ENCODE measurements at places on chromosomes 6 and 20.
A peak's percentile ranks its signal among the peaks of the same experiment; 100 is the strongest.

GRCh38 chr6:116205281-116205680, 48.6 kb downstream of the TSPYL4 start:
- no peak overlapping the region for H3K4me3 ChIP-seq
- no peak for DNase-seq
- H3K4me1 ChIP-seq = no peaks in the 10 kb centered on the region
- no peaks in the 10 kb centered on the region for H3K36me3 ChIP-seq

DNA sequence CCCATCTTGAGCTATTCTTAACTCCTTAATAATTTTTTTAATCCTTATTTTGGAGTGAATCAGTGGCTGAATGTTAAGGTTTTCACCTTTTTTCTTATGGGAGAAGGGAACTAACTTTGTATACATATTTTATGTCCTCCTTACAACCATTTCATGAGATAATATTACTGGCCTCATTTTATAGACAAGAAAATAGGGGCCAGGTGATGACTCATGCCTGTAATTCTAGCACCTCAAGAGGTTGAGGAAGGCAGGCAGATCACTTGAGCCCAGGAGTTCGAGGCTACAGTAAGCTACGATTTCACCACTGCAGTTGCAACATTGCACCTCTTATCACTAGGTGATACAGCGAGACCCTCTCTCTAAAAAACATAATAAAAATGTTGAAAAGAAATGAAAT, 128.7 kb downstream of the TMEM242 start:
- peak overlapping the region; percentile 73 for H3K27ac ChIP-seq
- H3K4me1 ChIP-seq = peaks cover 27% of the 10 kb centered on the region
- no peak for DNase-seq
- H3K36me3 ChIP-seq = peaks cover 56% of the 10 kb centered on the region
- H3K4me3 ChIP-seq = no peak overlapping the region

- no peaks in the 10 kb centered on the region for H3K36me3 ChIP-seq
- H3K27me3 ChIP-seq = no peaks in the 10 kb centered on the region
- no peak for DNase-seq
- peaks cover 13% of the 10 kb centered on the region for H3K4me1 ChIP-seq
- no peak overlapping the region for H3K27ac ChIP-seq
- H3K4me3 ChIP-seq = peak overlapping the region; percentile 29
Observed at GRCh38 chr6:100491952-100492670, 27.4 kb upstream of the SIM1 start.

- H3K4me3 ChIP-seq = no peak overlapping the region
- no peaks in the 10 kb centered on the region for H3K27me3 ChIP-seq
- no peaks in the 10 kb centered on the region for H3K4me1 ChIP-seq
- no peaks in the 10 kb centered on the region for H3K36me3 ChIP-seq
Observed at GRCh38 chr20:63155266-63156165, 60.4 kb downstream of the YTHDF1 start.

DNA sequence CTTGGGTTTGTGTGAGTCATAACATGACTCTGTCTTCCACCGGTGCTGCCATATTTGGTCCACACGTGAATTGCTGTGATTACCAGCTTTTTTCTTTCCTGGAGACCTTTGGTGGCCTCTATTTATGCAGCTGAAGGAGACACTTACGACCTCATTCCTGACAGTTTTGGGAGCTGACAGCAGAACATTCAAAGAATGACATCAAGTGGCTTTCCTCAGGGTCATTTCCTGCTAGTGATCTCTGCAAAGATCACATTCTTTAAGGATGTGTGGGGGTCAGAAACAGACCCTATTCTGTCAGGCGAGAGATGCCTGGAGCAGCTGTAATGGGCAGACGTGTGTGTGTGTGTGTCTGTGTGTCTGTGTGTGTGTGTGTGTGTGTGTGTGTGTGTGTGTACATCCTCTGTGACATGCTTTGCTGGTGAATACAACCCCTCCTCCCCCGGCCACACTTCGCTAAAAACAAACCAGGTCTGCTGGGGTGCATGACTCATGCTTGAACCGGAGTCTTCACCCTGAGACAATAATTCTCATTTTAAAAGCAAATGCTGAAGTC, 115.6 kb downstream of the TMEM170B start:
- DNase-seq = peak; percentile 86
- H3K36me3 ChIP-seq = no peaks in the 10 kb centered on the region
- H3K4me3 ChIP-seq = no peak overlapping the region

DNA sequence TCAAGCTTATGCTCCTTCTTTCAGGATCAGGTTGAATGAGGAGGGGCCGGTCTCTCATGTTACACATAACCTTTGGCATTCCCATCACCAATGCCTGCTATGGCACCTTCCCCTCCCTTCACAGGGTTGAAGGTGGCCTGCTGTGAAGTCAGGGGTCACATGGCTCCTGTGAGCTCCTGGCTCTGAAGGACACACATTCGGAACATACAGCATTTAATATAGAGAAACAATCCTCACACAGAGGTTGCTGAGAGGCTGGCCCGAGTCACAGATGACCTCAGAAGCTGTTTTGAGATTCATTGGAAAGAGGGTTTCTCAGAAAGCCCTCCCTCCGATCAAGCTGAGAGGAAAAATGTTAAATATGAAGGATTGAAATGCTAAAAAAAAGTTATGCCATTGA, 82.1 kb downstream of the PSMG4 start:
- H3K4me1 ChIP-seq = peaks cover 6% of the 10 kb centered on the region
- no peak for DNase-seq
- no peak overlapping the region for H3K27ac ChIP-seq

DNA sequence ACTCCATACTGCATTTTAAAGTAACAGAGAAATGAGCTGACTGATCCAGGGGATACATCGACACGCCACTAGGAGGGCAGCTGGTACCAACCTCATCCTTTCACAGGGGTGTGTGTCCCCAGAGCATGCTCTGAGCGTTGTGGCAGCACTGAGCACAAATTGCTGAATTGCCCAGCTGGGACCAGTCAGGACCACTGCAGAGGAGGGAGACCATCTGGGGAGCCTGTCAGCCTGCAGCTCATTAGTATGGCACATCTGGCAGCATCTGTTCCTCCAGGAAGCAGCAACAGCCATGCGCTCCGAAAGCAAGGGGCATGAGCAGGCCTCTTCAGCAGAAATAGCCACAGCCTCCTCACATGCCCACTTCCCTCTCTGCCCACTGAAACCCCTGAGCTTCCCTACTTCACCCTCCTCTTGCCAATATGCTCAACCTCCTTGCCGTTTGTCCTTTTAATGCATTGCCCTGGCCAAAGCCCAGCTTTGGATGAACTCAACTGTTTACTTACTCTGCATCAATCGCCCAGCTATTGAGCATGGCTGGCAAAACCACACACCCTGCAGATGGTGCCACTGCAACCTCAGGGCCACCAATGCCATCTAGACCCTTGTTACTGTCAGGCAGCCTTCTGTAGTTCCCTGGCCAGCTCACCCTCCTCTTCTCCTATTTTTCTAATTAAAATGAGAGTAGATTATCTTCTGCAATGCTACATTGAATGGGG, 77.6 kb upstream of the NEDD9 start:
- H3K27ac ChIP-seq = no peak overlapping the region
- no peak for DNase-seq
- H3K36me3 ChIP-seq = no peaks in the 10 kb centered on the region

DNA sequence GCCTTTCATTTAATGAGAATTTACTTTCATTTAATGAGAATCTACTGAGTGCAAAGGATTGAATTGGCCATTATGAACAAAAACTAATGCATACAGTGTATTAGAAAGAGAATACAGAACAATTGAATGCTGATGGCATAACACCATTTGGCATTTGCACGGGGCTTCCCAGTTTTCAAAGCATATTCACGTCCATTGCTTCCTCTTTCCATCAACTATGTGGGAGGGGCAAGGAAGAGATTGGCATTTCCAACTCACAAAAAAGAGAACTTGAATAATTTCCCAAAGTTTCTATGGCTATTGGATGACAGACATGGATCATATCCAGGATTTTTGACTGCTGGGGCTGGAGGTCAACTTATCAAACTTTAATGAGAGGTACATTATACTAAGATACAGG, 23.2 kb upstream of the ARG1 start:
- no peak for DNase-seq
- H3K36me3 ChIP-seq = no peaks in the 10 kb centered on the region
